Daoy (cell line): ENCODE measurements at places on chromosomes 11 and 22. TPM values are rescaled to one million over a fixed set of nuclear protein-coding genes. Genes with fewer than 3 reads are reported as not detected.

Gene CARD18
- total RNA-seq: 0.80 and 1.0 TPM in 2 replicates

Gene LBHD1
- 4.9 and 6.0 TPM in 2 replicates for total RNA-seq

Gene PKNOX2
- total RNA-seq: 0.54 and 1.4 TPM in 2 replicates

Gene ACR
- total RNA-seq: not detected in 2 replicates

Gene ALDH3B2
- 0.23 TPM in 1 of 2 replicates, not detected in the other for total RNA-seq

Gene CALCA
- total RNA-seq: not detected in 2 replicates

Gene RIMBP3B
- 0.12 and 0.63 TPM in 2 replicates for total RNA-seq

Gene CLDN5
- 0.11 TPM in 1 of 2 replicates, not detected in the other for total RNA-seq

Gene INSC
- not detected in 2 replicates for total RNA-seq

Gene OR51I1
- total RNA-seq: not detected in 2 replicates

Gene OR56A1
- under 0.01 TPM in 1 of 2 replicates, not detected in the other for total RNA-seq

Gene OSM
- 0.06 TPM in 1 of 2 replicates, not detected in the other for total RNA-seq

Gene PPP6R2
- 29.3 and 39.1 TPM in 2 replicates for total RNA-seq

Gene B4GAT1
- total RNA-seq: 30.0 and 34.5 TPM in 2 replicates

Gene CHADL
- 0.46 TPM in 1 of 2 replicates, not detected in the other for total RNA-seq

Gene PIK3IP1
- 0.09 and 0.69 TPM in 2 replicates for total RNA-seq

Gene CBLIF
- total RNA-seq: not detected in 2 replicates

Gene OR5P2
- not detected in 2 replicates for total RNA-seq
